ENCODE measurements at places on chromosomes 6 and 20. TPM values are rescaled to one million over a fixed set of nuclear protein-coding genes. Genes with fewer than 3 reads are reported as not detected.

LST1 gene
- 20.3 TPM for total RNA-seq

OGFRL1 gene
- total RNA-seq, result 11.4 TPM

ENPP4 gene
- 10.9 TPM for total RNA-seq

LY6G6D gene
- not detected for total RNA-seq

IL17A gene
- total RNA-seq, result not detected

ZBTB22 gene
- total RNA-seq, result 28.6 TPM

HAO1 gene
- not detected for total RNA-seq

DNA sequence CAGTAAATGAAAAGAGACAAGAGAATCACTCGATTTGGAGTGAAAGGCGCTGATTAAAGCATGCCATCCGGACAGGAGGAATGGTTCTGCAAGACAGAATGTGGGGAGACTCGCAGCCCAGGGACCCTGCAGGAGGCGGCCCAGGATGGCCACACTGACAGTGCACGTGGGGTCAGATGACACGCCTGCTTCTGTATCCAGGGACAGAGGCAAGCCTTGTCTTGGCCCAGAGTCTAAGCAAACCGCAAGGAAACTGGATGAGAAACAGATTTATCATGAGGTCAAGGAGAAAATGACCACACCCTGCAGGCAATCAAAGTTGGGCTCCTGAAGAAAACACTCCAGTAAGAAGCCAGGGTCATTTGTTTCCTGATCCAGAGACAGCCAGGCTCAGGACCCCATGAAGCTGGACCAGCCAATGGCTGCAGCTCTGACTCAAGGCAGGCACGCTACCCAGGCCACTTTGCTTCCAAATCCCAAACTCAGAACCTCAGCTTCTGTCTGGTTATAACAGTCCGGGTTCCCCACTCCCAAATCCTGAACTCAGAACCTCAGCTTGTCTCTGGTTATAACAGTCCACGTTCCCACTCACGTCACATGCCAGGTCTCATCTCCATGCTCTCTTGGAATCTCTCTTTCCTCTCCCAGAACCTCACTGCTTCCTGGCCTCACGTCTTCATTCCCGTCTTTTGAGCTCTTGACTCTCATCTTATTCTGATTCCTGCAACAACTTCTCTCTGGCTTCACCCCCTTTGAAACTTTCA lies 144.9 kb upstream of the THBS2 start:
- no peak overlapping the region for H3K27ac ChIP-seq
- no peaks in the 10 kb centered on the region for H3K27me3 ChIP-seq
- no peak overlapping the region for H3K4me3 ChIP-seq
- H3K4me1 ChIP-seq, result no peaks in the 10 kb centered on the region

- no peak for DNase-seq
- no peak overlapping the region for H3K4me3 ChIP-seq
- H3K36me3 ChIP-seq, result no peaks in the 10 kb centered on the region
- no peaks in the 10 kb centered on the region for H3K27me3 ChIP-seq
Observed at GRCh38 chr20:17572034-17572638, 2.3 kb downstream of the DSTN start.

GRCh38 chr6:17038316-17038715 lies 63.5 kb upstream of the STMND1 start:
- no peak overlapping the region for H3K4me3 ChIP-seq
- no peaks in the 10 kb centered on the region for H3K36me3 ChIP-seq
- H3K27me3 ChIP-seq, result no peaks in the 10 kb centered on the region
- no peak for DNase-seq

DNA sequence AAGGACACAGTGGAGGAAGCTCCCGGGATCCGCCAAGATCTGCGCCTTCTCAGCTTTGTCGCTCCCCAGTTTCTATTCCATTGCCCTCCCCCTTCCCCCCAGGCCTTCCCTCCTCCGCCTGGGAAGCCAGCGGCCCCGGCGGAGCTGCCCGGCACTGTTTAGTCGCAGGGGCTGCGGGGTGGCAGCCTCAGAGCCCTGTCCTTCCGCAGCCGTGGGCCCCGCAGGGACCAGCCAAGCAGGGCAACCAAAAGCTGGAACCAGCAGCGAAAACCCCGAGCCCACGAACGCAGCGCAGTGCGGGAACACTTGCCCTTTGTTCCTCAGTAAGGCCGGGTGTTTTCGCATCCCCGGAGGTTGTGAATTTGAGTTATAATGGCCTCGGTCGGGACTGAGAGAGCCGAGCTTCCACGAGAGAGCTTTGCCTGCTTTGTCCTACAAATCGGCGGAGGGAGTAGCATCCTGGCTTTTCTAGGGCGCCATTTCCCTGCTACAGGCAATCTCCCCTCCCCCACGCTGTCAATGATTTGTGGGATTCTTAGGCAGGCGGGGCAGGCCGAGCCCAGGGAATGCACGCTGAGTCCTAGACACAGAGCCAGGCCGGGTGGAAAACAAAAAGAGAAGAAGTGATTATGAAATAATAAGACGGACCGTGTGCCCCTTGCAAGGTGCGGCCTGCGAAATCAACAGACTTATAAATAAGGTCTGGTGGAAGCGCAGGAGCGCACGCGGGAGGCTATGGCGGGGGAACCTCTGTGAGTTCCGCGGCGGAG lies 4.0 kb upstream of the TUBB2B start:
- H3K36me3 ChIP-seq, result no peaks in the 10 kb centered on the region
- DNase-seq, result no peak
- no peak overlapping the region for H3K27ac ChIP-seq
- peaks cover 55% of the 10 kb centered on the region for H3K4me1 ChIP-seq

- H3K4me1 ChIP-seq, result no peaks in the 10 kb centered on the region
- H3K4me3 ChIP-seq, result no peak overlapping the region
- no peak overlapping the region for H3K27ac ChIP-seq
- no peak for DNase-seq
Observed at GRCh38 chr20:56308036-56308435, 50.7 kb upstream of the FAM210B start.

DNA sequence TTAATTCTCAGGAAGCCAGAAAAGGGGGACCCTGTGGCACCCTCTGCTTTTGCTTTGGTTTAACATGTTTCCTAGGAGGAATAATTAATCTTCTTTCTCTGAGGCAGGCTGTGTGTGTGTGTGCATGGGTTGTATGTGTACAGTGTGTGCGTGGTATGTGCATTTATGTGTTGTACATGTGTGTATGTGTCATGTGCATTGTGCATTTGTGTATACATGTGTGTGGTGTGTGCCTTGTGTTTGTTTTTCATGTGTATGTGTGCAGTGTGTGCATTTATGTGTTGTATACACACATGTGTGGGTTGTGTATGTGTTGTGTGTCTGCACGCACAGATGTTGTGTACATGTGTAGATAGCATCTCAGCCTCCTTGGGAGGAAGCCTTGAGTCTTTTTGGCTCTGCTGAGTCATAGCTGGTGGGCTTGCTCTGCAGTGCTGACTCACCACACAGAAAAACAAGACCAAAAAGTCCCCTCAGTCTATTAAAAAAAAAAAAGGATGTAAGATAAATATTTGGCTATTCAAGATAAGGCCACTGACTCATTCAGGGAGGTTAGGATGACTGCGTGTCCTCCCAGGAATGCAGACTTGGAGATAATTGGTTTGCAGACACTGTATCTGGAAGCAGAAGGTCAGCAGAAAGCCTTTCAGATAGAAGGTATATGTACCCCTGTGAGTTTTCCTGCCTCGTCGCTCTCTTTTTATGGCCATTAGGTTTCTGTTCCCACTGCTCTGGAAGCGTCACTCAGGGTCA lies 58.6 kb downstream of the SYNJ2 start:
- H3K36me3 ChIP-seq, result peaks cover 16% of the 10 kb centered on the region
- H3K4me3 ChIP-seq, result no peak overlapping the region
- H3K4me1 ChIP-seq, result peaks cover 6% of the 10 kb centered on the region
- H3K27ac ChIP-seq, result no peak overlapping the region
- no peaks in the 10 kb centered on the region for H3K27me3 ChIP-seq

DNA sequence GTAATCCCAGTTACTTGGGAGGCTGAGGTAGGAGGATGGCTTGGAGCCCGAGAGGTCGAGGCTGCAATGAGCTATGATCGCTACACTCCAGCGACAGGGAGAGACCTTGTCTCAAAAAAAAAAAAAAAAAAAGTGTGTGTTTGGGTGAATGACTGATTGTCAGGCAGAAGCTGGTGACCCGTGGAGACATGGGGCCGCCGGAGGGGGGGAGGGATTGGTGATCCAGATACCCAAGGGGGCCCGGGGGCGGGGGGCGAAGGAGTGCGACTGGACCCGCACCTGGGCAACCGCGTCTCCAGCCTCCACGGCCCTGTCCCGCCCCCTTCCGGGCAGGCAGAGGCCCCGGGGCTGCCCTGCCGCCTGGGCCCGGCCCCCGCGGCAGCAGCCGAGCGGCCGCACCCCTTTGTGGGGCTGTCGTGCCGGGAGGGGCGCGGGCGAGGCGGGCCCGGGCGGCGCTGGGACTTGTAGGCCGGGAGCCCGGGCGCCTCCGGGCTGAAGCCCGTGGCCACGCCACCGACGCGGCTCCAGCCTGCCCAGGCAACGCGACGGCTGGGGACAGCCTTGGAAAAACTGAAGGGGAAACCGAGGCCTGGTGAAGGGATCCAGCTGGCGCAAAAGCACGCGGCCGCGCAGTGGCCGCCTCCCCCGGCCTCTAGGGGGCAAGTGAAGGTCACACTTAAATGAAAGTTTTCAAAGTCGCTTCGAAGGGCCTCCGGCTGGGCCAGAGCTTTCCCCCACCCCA lies 2.1 kb upstream of the RBM38 start:
- H3K4me3 ChIP-seq, result peak overlapping the region; percentile 44
- H3K4me1 ChIP-seq, result peaks cover 30% of the 10 kb centered on the region
- peaks cover 16% of the 10 kb centered on the region for H3K36me3 ChIP-seq
- H3K27me3 ChIP-seq, result no peaks in the 10 kb centered on the region
- H3K27ac ChIP-seq, result peak overlapping the region; percentile 57
- peak; percentile 64 for DNase-seq

DNA sequence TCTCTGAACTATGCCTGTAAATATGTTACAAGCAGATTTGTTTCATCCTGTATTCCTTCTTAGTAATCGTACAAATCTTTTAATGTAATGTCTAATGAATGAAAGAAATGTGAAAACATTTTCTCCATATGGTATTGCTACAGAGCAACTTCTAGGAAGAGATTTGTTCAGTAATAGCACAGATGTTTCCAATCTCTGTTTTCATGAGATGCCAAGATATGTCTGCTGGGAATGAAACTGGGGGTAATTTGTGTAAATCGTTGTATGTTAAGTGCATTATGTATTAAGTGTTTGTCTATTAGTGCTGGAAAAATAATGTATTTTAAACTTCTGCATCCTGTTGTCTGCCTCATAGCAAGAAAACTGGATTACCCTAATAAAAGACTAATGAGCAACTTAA lies 722.2 kb upstream of the EYS start:
- H3K4me1 ChIP-seq, result no peaks in the 10 kb centered on the region
- no peak overlapping the region for H3K27ac ChIP-seq
- no peaks in the 10 kb centered on the region for H3K36me3 ChIP-seq
- H3K27me3 ChIP-seq, result no peaks in the 10 kb centered on the region
- DNase-seq, result no peak

DNA sequence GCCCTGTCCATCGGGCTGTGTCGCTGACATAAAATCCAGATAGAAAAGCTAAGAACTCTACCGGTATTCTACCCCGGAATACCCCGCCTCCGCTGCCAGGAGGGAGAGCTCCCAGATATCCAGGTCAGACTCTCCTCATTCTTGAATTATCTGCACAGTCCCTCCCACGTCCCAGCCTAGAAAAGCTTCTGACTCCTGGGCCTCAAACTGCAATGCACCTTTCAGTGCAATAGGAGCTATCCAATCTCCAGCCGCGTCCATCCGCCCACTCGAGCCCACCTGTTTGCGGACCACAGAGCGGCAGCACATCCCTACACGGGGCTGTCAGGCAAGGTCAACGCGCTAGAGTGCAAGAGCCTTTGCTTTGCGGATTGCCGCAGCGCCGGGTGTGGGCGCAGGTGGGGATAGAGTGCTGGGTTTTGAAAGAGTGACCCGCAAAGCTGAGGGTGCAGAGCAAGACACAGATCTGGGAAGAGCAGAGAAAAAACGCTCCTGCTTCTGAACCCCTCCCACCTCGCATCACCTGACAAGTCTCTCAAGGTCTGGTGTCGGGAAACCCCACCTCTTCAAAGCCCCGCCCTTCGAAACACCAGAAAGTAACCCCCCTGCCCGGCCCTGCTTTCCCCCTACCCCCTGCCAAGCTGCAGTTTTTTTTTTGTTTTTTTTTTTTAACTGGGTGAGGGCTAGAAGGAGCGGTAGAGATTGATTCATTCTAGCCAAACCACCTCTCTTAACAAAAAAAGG lies 1.3 kb downstream of the TAPBP start:
- peak overlapping the region; percentile 83 for H3K4me3 ChIP-seq
- H3K36me3 ChIP-seq, result peaks cover 7% of the 10 kb centered on the region
- peak; percentile 89 for DNase-seq
